ENCODE measurements at places on chromosomes 5 and 9.

DNA sequence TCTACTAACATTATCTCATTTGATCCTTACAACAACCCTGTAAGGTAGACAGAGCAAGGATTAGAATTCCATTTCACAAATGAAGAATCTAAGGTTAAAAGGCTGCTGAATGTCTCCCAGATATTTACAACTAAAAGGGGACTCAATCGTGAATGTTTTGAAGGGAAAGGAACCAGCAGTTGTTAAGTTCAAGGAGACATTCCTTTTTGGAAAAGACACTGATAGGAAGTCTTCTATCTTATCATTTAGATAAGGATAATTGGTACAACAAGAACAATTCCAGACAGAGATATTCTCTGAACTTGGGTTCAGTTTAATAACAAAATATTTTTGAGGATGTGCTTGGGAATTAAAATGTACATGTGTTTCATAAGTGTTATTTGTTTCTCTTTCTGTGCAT, 37.5 kb upstream of the CER1 start:
- DNase-seq: no peak

GRCh38 chr5:135056316-135057030, 22.4 kb upstream of the PITX1 start:
- no peak for DNase-seq

DNA sequence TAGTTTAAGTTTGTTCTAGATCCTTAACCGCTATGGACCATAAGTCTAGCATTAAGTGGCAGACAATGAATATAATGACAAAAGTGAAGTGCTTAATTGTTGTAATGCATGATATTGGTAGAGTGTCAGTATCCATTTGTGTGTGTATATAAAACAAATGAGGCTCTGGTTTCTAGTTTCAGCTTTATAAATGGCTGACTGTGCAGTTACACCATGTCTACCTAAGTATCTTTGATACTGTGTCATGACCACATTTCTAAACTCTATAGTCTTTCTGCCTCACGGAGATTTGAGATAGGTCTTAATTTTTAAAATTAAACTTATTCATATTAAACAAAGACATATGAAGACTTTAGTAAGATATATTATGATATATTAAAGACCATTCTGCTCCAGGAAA, 92.0 kb downstream of the SPEF2 start:
- no peak for DNase-seq

- DNase-seq: no peak
These were observed 508 bp downstream of the MOCS2 start for GRCh38 chr5:53109056-53109442.

GRCh38 chr5:133293960-133294359, 242.1 kb downstream of the HSPA4 start:
- no peak for DNase-seq

DNA sequence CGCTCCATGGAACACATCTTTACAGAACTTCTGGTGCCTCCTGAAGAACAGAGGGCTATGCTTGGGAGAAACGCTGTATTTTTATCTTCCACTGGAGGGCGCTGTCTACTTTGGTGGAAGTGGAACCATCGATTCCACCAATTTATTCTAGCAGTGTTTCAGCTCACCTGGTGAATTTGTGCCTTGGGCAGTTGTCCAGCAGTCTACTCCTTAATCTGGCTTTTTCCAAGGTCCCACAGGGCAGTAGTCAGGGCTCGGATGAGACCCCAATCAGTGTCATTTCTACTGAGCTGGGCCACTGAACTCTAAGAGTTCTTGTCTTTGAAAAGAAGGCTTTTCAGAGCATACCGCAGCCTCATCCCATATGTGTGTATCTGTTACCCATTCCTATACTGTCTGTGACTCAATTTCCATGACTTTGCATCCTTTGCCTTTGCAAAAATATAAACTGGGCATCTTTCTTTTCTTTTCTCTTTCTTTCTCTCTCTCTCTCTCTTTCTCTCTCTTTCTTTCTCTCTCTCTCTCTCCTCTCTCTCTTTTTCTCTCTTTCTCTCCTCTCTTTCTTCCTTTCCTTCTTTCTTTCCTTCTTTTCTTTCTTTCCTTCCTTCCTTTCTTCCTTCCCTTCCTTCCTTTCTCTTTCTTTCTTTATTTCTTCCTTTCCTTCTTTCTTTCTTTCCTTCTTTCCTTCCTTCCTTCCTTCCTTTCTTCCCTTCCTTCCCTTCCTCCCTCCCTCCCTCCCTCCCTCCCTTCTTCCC, 138.4 kb upstream of the ZNF618 start:
- peak; percentile 8 for DNase-seq

GRCh38 chr5:86999951-87000350, 267.7 kb upstream of the RASA1 start:
- DNase-seq: no peak

GRCh38 chr9:86945728-86946200, 1.5 kb downstream of the GAS1 start:
- DNase-seq: no peak

GRCh38 chr9:37952731-37953130, 48.8 kb upstream of the SLC25A51 start:
- no peak for DNase-seq

DNA sequence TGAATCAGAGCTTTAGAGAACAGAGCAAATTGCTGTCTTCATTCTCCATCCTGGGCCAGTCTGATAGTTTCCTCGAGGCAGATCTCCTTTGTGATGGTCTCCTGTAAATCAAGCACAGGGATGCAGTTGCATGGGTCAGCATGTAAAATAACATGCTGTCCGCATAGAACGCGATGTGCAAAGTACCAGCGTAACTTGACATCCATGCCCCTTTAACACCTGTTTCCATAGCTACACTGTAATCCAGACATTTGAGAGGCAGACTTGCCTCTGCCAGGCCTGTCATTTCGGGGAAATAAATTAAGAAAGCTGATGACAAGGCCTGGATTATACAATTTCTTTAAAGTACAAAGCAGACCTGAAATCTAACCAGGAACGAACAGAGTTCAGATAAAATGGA, 413.5 kb downstream of the TLE4 start:
- no peak for DNase-seq

- DNase-seq: no peak
These were observed 145.8 kb downstream of the PALM2AKAP2 start for GRCh38 chr9:109925799-109926198.

DNA sequence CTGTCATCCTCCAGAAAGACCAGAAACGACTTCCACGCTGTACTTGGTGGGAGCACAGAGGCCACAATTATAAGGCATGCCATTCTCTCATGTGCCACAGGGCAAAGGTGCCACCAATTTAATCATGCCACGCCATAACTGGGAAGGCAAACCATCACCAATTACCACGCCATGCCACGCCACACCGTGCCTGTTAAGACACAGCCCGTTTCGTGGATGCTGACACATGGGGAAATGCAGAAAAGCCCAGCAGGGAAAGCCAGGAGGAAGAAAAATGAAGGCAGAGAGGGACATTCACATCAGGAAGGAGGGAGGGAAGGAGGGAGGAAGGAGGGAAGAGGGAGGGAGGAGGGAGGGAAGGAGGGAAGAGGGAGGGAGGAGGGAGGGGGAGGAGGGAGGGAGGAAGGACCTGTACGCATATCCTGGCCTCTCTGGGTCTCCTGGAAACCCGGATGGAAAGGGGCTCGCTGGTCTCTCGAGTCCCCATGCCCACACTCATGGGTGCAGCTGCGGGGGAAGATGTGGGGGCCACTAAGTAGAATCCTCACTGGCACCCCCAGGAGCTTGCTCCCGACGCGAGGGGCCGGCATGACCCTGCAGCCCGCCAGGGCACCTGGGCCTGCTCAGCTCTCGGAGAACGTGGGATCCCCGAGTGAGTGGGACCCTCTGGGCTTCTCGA, 61.7 kb upstream of the UBAC1 start:
- DNase-seq: no peak

DNA sequence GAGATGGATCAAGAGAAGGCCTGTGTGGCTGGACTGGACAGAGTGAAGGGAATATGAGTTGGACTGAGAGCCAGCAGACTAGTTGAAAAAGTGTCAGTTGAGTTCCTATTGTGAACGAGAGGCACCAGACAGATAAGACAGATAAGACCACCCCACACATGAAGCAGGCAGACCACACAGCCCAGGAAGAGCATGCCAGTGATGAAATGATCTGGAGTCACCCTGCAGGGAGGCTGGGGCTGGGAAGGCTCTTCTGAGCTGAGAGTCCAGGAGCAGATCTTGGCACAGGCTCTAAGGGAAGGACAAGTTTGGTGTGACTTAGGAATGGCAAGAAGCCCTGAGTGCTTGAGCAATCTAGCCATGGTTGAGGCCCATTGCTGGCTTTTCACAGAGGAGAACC, 10.6 kb upstream of the SLC25A48 start:
- no peak for DNase-seq

DNA sequence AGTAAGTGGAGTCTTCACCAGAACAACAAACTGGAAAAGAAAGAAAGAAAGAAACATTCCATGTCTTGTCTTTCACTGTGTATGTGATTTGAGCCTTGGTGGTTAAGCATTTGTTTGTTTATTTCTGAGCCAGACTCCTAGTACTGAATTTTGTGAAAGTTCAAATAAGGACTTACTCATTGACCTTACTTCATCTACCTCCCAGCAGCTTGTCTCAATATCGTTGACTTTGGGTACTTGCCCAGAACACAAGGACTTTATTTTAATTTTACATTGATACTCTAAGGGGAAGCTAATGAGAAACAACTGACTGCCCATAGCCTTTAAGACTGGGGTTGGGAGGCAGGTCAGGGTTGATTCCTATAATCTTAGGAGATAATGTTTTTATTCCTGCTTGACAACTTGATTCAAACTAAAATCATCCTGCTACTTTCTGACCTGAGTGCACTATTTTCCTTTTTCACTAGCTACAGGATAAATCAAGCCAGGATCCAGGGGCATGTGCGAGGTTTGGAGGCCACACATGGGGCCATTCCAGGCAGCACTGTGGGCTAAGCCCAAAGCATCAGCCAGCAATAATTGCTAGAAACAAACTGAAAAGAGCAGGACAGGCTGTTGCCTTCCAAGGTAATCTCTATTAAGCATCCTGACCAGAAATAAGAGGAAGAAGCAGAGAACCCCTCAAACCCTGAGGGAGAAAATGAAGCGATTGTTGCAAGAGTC, 138.9 kb upstream of the RUSC2 start:
- peak; percentile 17 for DNase-seq

GRCh38 chr9:36485647-36486328, 85.7 kb upstream of the RNF38 start:
- DNase-seq: no peak

GRCh38 chr5:75828029-75828428, 110.8 kb upstream of the POC5 start:
- DNase-seq: no peak

GRCh38 chr9:92968081-92968480, 20.8 kb downstream of the FGD3 start:
- DNase-seq: no peak

All from DMS79 (cell line).